ENCODE measurements at places on chromosomes 4 and X.

- no peak for DNase-seq
Observed at GRCh38 chr4:52984462-52984881, 122.4 kb downstream of the RASL11B start.

- no peak for DNase-seq
Observed at GRCh38 chrX:52576474-52576873, 59.6 kb upstream of the XAGE1B start.

- DNase-seq: peak; percentile 49
Observed at GRCh38 chr4:1055721-1056590, 44.5 kb downstream of the FGFRL1 start.

DNA sequence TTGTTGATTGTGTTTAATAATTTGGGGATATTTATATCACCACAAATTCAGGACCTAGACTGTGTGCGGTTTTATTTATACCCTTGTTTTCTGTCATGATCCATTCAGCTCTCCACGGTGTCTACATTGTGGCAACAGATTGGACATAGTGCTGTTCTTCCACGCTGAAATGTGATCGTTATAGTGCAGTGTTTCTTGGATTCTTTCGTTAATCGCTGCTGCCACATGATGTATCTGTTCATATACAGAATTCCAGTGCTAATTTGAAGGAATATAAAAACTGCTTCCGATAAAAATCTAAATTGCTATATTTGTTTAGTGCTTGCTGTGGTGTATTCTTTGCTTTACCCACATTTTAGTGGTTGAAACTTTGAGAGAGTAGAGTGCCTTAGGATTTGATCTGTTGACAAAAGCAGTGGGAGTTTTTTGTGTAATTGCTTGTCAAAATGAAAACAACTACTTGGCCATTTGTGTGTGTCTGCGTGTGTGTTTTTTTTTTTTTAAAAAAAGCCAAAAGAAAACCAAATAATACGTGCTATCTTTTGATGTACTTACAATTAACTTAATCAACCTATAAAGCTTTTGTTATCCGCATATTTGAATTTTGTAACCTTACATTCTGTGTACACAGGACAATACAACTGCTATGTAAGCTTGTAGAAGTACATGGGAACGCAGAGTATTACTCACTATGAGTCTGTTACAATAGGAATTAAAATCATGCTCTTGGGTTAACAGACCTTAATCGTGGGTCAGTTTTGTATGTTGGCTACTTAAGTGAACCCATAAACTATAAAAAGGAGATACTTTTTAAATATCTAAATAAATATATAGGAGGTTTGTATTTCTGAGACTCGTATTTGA lies 353.3 kb downstream of the ARHGAP24 start:
- no peak for DNase-seq

DNA sequence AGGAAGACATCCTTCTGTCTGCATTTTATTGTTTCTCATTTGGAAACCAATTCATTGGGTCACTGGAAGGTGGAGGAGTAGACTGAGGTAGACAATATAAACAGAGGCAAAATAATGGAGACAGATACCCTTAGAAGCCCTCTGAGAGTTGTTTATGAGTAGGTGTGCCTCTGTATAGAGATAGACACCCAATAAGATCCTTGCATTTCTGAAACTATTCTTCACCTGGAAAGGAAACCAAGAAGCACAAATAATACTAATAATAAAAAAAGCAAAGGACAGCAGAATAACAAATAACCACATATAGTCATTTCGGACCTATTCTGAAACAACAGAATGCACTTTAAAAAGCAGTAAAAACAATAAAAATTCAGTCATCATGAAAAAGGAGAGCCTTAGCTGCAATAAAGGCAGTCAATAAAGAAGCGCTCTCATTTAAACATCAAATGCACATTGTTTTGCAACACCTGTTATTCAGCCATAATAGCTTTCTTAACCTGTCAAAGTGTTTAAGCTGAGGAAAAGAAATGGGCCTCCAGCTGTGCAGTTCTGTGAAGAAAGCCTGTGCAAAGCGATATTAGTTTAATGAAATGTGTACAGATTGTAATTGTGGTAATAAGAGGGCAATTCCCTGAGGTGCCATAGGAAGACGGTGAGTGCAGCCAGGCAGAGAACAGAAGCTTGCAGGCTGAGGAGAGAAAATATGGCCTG lies 904.2 kb downstream of the STPG2 start:
- DNase-seq: no peak

DNA sequence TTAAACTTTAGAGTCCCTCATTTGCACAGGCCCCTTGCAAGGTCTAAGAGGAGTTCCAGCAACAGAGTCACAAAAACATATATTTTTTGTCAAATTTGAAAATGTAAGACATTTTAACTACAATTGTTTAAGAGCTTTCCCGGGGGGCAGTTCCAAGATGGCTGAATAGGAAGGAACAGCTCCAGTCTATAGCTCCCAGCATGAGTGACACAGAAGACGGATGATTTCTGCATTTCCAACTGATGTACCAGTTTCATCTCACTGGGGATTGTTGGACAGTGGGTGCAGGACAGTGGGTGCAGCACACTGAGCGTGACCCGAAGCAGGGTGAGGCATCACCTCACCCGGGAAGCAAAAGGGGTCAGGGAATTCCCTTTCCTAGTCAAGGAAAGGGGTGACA lies 71.4 kb upstream of the NMU start:
- DNase-seq: no peak

GRCh38 chrX:40100537-40101429 lies 3.0 kb upstream of the BCOR start:
- DNase-seq: no peak

DNA sequence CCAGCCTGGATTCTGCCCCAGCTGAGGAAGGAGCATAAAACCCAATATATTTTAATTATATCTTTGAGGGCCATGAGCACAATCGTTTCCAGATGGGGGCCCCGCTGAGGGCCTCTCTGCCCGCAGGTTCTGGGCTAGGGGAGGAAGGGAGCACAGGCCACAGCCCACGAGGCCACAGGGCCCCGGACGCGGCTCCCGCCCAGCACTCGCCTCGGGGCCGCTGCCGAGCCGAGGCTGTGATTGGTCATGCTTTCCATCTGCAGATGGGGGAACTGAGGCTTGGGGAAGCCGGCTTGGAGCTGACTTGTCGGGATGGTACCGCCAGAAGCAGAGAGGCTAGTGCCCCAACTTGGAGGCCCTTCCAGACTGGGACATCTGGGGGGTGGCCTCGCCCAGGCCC lies 34.0 kb downstream of the TACC3 start:
- no peak for DNase-seq

DNA sequence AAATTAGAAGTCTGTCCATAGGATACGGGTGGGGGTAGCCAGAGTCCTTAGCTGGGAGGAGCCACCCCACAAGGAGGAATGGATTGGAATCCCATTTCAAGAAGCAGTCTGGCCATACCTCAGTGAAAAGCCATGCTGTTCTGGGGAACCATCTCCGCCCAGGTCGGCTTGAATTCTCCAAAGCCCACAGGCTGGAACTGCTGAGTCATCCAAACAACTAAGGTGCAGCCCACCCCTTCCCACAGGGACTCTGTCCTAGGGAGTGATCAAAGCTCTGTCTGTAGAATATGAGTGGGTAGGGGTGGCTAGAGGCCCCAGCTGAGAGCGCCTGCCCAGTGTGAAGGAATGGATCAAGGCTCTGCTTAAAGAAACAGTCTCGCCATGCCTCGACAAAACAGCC lies 38.8 kb downstream of the ZXDA start:
- no peak for DNase-seq

DNA sequence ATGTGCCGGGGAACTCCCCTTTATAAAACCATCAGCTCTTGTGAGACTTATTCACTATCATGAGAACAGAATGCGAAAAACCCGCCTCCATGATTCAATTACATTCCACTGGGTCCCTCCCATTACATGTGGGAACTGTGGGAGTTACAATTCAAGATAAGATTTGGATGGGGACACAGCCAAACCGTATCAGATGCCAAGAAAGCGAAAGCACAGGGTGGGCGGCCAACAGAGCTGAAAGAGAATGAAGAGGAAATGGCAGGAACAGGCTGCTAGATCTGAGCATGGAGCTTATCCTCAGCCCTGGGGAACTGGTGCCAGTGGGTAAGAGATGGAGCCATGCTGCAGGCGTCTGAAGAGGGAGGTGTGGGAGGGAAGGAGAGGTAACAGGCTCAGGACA lies 117.7 kb upstream of the PNPLA4 start:
- DNase-seq: no peak

DNA sequence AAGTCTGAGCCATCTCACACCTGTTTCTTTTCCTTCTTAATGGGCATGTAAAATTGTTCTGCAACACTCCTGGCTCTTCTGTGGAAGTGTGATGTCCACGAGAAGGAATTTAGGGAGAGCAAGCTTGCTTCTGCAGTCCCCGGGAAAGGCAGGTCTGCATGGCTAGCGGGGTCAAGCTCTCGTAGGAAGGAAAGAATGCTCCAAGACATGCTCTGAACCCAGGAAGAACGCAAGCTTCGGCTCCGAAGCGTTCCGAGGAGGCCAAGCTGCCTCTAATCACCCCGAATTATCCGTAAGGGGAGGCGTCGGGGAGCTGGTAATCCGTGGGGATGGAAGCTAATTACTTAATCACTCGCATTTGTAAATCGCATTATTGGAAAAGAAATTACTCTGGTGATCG lies 177.7 kb downstream of the CRLF2 start:
- DNase-seq: no peak

DNA sequence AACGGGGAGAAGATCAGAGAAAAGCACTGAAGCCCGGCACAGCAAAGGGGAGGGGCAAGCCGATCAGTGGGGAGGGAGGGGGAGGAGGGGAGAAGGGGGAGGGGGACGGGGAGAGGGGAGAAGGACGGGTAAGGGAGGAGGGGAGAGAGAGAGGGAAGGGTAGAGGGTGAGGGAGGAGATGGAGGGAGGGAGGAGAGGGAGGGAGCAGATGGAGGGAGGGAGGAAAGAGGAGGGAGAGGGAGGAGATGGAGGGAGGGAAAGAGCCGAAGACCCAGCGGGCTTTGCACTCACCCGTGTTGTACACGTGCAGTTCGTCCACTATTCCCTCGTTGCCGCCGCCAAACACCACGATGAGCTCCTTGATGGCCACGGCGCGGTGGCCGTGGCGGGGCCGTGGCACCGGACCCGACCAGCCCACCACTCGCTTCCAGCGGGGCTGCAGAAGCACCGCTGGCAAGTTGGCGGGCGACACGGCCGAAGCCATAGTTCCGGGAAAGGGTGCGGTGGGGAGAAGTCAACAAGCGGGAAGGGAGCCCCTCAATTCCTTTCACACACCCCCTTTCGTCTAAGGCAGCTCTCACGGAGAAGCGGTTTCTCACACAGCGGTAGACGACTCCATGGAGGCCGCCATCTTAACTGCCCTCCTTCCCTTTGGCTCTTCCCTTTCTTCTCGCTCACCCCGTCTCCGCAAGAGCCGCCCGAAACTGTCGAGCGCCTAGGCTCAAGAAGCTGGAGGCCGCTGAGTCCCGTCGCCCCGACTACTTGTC lies 1.1 kb downstream of the HCFC1 start:
- DNase-seq: peak; percentile 50

DNA sequence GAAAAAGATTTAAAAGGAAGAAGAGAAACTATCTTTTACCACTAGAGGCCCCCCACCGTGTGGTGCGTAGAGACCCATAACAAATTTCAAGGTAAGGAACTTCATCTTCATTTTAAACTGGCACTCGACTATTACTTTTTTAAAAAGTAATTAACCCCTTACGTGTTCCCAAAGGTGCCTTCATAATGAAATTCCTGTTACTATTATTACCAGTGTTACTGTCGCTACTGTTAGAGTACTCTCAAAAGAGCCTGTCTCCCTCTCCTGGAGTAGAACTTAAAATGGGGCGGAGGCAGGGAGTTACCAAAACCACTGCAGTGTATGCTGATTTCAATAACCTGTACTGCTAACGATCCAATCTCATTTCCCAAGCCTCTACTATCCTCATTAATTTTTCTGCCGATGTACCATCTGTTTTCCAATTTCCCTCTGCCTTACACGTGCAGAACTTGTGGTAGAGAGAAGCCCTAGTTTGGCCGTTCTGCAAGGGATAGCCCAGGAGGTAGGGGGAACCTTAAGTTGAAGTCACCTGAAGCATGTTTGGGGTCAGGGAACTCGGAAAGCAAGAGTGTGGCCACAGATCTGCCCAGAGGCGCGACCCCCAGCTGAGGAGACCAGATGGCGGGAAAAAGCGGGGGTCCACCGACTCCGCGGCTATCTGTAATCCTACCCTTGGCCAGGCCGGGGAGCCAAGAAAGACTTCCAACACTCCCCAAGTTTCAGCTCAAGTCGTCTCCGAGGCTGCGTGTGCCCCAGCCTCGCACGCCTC lies 720 bp upstream of the STK26 start:
- no peak for DNase-seq

- DNase-seq: no peak
Observed at GRCh38 chr4:81116566-81116965, 86.1 kb downstream of the BMP3 start.

DNA sequence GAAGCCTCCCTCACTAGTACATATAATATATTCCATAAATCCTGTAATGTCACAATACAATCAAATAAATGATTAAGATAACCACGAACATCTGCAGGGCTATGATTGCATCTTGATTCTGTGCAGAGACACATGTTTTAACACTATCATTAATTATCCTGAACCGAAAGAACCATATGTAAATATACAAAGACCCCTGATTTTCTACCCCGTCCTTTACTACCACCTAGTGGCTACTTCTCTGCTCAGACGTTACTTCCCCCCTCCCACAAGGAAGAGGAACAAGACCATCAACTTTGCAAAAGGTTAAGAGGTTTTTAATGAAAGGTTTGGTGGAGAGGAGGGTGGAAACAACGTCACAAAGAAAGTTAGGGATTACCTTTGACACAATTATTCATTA lies 134.0 kb downstream of the COL4A6 start:
- no peak for DNase-seq

- no peak for DNase-seq
Observed at GRCh38 chrX:153974726-153975286, 2.3 kb downstream of the TMEM187 start.

- no peak for DNase-seq
Observed at GRCh38 chr4:40055511-40055862, 1.2 kb upstream of the N4BP2 start.

DNA sequence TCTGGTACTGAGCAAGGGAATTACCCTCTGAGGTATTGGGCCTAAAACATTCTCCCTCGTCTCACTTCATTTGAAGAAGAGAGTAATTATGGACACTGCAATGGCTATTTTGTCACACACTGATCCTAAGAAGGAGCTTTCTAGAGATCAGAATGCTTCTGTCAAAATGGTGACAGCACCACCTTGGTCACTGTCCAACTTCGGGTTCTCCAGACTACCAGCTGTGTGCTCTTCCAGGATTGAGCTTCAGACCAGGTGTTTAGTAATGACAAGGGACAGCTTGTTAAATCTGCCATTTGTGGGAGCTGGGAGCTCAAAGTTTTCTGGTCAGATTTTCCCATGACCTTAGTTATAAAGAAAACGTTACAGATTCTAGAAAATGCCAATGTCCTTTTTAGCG lies 105.4 kb downstream of the POLA1 start:
- DNase-seq: no peak

- no peak for DNase-seq
Observed at GRCh38 chr4:74665346-74665745, 129.0 kb downstream of the BTC start.

GRCh38 chr4:7876201-7876875 lies 63.3 kb downstream of the AFAP1 start:
- DNase-seq: no peak

All from left ventricle myocardium superior (tissue), 1 donor.